Hypothalamus (tissue), 51 donors: ENCODE measurements at places on chromosomes 3 and 15.

DNA sequence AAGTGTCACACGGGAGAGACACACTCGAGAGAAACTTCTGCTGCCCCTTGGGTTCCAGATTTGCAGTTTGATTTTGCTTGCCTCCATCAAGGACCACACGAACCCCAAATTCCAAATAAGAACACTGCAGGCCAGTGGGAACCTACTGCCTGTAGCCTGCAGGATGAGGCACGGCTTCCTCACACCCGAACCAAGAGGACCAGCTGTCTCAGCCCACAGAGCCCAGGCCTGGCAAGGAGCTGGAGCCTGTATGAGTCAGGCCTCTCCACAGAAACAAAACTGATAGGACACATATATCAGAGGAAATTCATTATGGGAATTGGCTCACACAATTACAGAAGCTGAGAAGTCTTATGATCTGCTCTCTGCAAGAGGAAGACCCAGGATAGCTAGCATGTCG, 188.1 kb upstream of the NSMCE3 start:
- DNase-seq, result no peak

DNA sequence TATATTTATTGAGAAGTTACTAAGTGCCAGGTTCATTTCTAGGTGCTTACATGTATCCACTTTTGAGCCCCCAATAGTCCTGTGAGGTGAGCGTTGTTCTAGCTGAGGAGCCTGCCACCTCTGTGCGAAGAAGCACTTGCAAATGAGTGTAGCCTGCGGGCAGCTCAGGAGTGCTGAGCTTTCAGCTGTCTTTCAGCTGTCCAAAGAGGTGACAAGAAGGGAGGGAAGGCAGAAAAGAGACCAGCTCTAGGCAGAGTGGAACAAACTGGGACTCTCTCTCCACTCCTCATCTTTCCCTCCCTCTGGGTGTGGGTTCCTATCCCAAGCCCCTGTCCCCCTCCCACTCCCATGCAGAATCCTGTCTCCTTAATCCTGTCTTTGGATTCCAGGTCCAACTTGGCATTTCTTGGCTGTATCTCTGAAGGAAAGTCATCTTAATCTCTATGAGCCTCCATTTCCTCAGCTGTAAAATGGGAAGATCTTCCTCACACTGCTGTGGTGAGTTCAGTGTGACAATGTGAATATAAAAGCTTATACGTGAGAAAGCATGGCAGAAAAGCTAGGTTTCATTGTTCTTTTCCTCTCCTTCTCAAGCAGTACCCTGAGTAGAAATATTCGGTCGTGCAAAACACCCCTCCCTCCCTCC, 6.7 kb upstream of the SRP14 start:
- DNase-seq, result no peak

GRCh38 chr3:10574101-10574620, 68.8 kb upstream of the ATP2B2 start:
- no peak for DNase-seq

GRCh38 chr3:14799146-14799545, 19.6 kb upstream of the FGD5 start:
- no peak for DNase-seq

DNA sequence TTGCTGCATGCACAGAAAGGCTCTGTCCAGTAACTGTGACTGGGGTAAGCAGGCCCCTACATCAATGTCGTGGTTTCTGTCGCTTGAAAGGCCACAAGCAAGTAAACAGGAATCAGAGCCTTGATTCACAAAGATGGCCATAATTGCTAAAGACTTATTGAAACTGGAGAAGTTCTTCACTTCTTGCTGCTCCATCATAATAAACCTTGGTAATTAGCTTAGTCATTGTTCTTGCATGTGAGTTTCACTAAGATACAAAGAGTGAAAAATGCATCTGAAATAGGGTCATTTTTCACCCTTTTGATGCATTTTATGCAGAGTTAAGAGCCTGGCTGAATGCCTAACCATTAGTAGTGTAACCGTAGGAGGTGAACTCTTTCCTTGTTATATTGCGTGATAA, 3.2 kb downstream of the SEMA6D start:
- no peak for DNase-seq

DNA sequence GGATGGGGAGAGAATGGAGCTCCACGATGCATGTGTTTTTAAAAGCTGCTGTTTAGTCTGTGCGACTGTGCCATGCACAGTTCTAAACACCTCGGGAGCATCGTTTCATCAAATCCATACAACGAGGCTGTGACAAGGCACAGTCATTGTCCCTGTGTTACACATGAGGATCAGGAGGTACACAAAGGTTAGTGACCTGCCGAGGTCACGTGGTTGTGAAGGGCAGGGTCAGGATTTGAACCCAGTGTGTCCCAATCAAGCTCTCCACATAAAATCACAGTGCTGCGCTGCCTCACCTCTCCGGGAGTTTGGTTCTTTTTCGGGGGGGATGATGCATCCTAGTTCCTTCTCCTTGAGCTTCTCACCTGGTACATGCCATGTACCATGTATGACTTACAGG, 18.7 kb upstream of the KIF23 start:
- DNase-seq, result no peak

GRCh38 chr3:17846466-17846865, 104.0 kb upstream of the TBC1D5 start:
- DNase-seq, result no peak

DNA sequence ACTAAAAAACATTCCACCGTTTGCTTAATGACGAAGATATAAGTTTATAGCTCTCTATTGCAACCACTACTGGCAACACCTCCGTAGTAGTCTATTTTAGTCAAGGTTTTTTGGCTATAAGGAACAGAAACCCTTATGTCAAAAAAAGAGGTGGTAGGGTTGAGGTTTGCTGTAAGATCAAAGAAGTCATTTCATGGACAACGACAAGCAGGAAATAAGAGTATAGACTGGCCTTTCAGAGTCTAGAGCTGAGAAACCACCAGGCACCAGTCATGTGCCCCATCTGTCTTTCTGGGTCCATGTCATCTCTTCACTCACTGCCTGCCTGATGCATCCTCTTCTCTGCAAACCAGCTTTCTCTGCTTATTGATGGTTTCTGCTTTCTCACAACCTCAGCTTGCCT, 42.7 kb downstream of the THBS1 start:
- no peak for DNase-seq

GRCh38 chr3:94643400-94643799, 580.5 kb downstream of the NSUN3 start:
- DNase-seq, result no peak

DNA sequence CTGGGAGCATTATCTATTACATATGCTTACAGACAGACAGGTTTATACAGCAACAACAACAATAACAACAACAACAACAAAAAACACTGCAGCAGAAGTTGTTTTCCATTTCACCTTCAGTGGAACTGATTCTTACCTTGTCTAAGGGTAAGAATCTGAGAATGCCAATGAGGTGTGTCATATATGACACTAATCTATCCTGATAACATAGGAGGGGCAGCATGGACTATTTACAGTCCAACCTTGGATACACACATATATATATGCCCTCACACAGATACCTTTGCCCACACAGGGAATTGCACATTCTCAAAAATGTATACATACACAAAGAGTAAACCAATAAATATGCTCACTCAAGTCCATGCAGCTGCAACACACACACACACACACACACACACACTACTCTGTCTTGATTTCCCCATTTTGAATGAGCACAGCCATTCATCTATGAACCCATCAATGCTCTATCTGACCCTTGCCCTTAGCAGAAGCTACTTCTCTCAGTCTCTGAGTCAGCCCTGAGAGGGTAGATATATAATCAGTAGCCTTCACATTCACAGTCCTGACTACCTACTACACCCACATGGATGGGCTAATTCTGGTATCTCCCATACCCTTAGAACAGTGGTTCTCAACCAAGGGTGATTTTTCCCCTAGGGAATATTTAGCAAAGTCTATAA, 9.7 kb upstream of the TRANK1 start:
- DNase-seq, result no peak

DNA sequence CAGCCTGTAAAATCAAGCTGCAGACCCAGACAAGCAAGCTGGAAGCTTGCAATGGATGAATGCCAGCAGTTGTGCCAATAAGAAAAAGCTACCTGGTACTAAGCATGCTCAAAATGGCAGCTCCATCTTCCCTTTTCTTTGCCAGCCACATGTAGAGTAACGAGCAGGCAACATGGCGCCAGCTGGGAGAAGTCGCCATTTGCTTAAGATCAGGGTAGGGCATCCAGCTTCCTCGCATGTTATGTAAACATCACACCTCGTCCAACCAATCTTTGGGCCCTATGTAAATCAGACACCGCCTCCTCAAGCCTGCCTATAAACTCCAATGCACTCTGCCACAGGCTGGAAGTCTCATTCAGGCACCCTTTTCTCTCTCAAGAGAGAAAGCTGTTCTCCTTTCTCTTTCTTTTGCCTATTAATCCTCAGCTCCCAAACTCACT, 973.9 kb downstream of the FHIT start:
- DNase-seq, result no peak

DNA sequence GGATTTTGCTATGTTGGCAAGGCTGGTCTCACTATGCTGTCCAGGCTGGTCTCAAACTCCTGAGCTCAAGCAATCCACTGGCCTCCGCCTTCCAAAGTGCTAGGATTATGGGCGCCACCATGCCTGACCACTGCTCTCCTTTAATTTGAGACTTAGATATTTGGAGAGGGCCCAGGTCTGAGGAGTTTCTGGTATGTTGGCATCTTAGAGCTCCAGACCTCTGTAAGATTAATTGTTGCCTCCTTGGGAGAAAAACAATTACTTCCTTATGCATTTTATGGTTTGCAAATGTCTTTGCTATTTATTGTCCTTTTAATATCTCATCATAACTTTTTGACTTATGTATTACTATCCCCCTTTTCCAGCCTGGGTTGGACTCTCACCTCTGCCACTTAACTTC, 2.9 kb downstream of the ZNF774 start:
- DNase-seq, result no peak

DNA sequence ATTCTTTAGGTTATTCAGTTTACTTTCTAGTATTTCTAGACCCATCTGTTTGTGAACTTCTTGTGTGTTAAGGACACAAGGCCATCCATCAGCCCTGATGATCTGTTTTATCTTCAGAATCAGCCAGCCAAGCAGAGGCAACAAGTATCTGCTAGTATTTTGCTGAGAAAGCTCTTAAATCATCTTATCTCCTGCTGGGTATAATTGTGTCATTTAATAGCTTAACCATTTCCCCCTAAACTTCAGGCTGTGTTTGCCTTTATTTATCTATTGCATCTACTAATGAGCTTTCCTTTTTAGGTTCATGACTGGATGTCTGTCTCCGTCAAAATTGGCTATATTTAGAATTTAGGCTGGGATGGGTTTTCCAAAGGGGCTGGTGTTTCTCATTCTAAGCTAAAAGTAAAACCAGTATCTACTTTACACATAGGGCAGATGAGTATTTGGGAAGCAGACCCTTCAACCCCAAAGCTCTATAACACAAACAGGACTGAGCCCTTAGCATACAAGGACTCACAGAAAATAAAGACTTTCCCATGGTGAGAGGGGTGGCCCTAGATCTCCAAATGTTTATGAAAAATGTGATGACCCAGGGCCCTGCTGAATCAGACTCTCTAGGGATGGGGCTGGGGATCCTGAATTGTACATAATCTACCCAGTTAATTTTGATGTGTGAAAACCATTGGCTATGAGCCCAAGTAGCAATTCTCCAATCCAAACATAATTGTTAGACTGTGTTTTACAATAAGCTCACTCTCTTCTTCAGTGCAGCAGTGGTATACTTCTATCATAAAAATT, 65.3 kb upstream of the PSMD6 start:
- DNase-seq, result no peak

GRCh38 chr3:16538507-16538906, 25.0 kb upstream of the RFTN1 start:
- DNase-seq, result no peak

GRCh38 chr3:16841904-16842271, 42.9 kb upstream of the PLCL2 start:
- no peak for DNase-seq

DNA sequence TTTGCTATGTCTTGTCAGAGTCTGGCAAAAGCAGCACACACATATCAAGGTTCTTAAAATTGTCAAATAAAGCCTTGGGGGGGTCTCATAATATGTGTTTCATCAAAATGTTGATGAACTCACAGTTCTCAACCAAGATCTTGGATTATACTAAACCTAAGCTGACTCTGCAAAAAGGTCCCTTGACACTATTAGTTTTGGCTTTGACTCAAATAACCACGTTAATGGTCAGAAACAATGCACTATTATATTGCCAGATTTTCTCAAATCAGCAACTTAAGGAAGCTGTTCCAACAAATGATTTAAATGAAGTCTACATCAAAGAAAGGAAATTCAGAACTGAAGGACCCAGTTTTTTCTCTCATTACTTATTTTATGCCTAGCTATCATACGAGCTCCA, 1063.9 kb downstream of the ROBO1 start:
- DNase-seq, result no peak

- no peak for DNase-seq
Observed at GRCh38 chr15:70833861-70834765, 19.8 kb downstream of the LARP6 start.
